IPS-NIHi11 (cell line): ENCODE measurements at places on chromosomes 5 and 9.

- peak; percentile 81 for DNase-seq
Measured at GRCh38 chr9:129278391-129279237, 100.6 kb upstream of the IER5L start.

GRCh38 chr5:139698490-139699146 lies 50.5 kb downstream of the CXXC5 start:
- peak; percentile 77 for DNase-seq

DNA sequence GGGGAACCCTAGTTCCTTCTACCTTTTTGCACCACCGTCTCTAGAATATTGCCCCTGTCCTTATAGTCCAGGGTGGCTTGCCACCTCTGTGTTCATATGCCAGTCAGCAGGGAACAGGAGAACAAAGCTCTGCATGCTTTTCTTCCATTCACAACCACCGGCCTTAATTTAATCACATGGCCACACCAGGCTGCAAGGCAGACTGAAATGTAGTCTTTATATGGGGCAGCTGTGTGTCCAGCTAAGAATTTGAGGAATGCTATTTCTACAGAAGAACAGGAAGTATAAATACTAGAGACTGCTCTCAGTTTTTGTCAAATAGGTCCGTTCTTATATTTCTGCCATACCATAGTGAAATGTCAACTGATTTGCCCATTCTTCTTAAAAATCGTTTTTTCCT lies 5.8 kb downstream of the C5orf22 start:
- DNase-seq, result no peak

DNA sequence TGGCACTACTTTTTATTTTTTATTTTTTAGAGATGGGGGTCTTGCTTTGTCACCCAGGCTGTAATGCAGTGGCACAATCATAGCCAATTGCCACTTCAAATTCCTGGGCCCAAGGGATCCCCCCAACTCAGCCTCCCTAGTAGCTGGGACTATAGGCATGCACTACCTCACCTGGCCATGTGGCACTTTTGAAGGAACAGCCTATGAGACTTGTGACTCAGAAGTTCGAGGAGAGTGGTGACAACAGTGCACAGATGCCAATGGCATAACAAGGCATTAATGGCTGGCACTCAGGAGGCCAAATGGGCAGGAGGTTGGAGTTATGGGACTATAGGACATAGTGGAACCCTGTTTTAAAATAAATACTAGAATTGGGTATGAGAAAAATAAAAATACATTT lies 33.7 kb downstream of the ANKRD31 start:
- DNase-seq, result no peak

- DNase-seq, result peak; percentile 59
Measured at GRCh38 chr5:149730620-149731331, 666 bp downstream of the PPARGC1B start.

GRCh38 chr9:69155341-69156030 lies 18.6 kb upstream of the TJP2 start:
- peak; percentile 23 for DNase-seq

DNA sequence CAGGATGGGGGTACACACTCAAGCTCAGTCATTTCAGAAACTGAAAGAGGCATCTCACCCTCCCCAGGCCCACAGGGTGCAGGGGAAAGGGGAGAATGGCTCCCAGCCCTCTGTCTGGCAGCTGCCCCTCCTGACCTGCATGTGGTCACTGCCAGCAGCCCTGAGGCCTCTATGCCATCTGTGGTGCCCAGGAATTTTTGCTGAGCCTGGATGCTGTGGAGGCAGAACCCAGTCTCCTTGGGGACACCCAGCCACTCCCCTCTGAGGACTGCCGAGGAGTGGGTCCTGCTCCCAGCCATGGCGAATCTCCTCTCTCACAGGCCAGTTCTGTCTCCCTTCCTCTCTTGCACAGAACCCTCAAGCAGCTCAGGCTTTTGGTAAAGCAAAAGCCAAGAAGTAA lies 104.0 kb upstream of the ALDH1B1 start:
- no peak for DNase-seq

DNA sequence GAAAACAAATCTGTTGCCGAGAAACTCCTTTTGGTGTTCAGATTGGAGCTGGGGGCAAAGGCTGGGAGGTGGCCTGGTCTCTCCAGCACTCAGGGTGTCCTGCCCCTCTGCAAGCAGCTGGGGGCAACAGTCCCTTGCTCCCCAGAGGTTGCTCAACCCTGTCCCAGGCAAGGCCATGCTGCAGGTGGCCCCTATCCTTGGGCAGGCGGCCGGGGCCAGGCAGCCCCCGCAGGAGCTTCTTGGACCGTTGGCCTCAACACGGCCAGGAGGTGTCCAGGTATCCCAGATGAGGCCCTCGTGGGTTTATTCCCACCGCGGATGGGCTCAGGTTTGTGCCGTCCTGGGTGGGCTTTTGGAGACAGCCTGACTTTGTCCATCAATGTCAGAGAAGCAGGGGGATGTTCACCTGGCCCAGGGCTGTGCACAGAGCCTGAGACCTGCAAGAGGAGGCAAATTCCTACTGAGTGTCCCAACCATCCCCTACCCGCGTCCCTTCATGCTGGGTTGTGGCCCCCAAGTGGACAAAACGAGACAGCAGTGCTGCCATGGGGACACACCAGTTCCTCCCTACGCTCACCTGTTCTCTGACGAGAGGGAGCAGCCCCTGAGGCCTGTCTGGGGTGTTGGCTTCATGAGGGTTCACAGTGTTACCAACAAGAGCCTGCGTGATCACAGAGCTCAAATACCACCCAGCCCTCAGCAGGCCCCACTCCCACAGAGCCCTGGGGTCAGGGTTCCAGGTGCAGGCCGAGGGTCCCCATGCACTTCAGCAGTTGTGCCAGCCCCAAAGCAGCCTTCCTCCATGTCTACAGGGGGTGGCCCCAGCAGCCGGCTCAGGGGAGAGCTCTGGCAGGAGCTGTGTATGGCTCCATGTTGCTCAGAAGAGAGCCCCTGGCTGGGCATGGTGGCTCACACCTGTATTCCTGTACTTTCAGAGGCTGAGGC lies 9.5 kb upstream of the CCDC187 start:
- DNase-seq, result no peak

DNA sequence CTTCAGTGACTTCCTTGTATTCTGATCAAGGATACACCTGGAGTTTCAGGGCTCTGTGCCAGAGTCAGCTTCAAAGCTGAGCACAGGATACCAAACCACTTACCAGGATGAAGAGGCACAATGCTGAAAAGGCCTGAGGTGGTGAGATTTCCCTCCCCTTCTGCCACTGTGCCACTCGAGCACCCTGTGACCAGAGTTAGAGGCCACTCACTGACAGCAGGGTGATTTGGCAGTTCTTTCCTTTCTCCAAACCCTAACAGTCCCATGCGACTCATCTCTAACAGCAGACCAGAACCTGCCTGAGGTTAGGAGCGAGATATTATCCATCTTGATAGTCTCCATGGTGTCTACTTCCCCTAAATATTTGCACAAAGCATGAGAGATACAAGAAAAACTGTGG lies 1.8 kb downstream of the PLGRKT start:
- DNase-seq, result no peak

GRCh38 chr5:91109634-91110033 lies 273.5 kb downstream of the ARRDC3 start:
- no peak for DNase-seq
